ENCODE measurements at places on chromosomes 13 and 19. TPM values are rescaled to one million over a fixed set of nuclear protein-coding genes. Genes with fewer than 3 reads are reported as not detected.

SRRM5 gene
- total RNA-seq: 0.55 TPM

TDRD12 gene
- total RNA-seq: not detected

ZNF296 gene
- 0.27 TPM for total RNA-seq

EBI3 gene
- not detected for total RNA-seq

NPAS1 gene
- total RNA-seq: 0.30 TPM

SLC25A41 gene
- total RNA-seq: not detected

LRG1 gene
- total RNA-seq: 0.15 TPM

CYP4F2 gene
- not detected for total RNA-seq

NLRP9 gene
- total RNA-seq: not detected

STOML3 gene
- total RNA-seq: not detected

ZFP28 gene
- 6.0 TPM for total RNA-seq

PDCD2L gene
- 24.9 TPM for total RNA-seq

VAV1 gene
- total RNA-seq: 1.2 TPM

CEACAM3 gene
- not detected for total RNA-seq

ADPRHL1 gene
- total RNA-seq: 7.6 TPM

NKPD1 gene
- total RNA-seq: 0.07 TPM

DCLK1 gene
- total RNA-seq: 5.5 TPM

PTGER1 gene
- total RNA-seq: 0.52 TPM

PSG11 gene
- total RNA-seq: not detected

DPY19L3 gene
- 10.0 TPM for total RNA-seq

IFI30 gene
- total RNA-seq: 14.8 TPM

KLK14 gene
- total RNA-seq: not detected

PRR22 gene
- 1.3 TPM for total RNA-seq

FREM2 gene
- 0.17 TPM for total RNA-seq

PSG6 gene
- total RNA-seq: not detected

LILRB1 gene
- total RNA-seq: not detected

CDX2 gene
- not detected for total RNA-seq

CCL25 gene
- not detected for total RNA-seq
